ENCODE measurements at places on chromosomes 13 and 19.

DNA sequence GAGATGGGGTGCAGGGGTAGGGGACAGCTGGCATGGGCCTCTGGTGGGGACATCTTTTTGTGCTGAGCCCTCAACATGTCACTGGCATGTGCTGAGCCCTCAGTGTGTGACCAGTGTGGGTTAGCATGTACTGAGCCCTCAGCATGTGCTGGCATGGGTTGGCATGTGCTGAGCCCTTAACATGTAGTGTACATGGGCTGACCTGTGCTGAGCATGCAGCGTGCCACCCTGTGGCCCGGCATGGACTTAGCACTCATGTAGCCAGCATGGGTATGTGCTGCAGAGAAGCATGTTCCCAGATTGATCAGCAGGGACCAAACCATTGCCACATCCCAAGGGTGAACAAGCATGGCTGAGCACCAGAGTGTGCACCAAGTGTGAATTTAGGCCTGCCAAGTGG lies 11.5 kb downstream of the HIPK4 start:
- DNase-seq = no peak

DNA sequence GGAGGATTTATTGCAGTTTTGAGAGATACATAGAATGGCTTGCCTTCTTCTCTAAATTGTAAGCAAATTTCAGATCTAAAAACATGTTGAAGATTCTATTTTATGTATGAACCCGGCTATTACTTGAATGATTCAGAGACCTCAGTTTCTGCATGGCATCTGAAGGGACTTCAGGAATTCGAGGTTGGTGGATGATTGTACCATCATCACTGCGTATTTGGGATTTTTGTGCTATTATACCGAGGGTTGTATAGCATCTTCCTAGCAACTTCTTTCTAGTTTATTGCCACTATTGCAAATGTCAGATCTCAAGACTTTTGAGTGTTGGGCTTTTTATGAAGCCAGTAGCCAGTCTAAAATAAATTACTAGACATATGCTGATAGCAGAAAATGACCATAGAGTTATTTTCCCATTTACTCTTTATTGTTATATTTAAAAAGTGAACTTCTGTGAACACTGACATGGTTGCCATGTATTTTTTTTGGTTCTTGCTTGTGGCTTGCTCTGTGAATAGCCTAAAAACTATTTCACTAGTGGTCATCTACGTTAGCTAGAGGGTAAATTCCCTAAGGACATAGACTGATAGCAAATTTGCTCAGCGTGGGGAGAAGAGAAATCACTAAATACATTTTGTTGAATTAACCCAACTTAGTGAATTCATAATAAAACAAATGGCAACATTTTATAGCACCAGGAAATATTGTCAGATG lies 70.6 kb upstream of the KLF12 start:
- no peak for DNase-seq

- no peak for DNase-seq
Observed at GRCh38 chr13:109111141-109111540, 481.7 kb downstream of the MYO16 start.

- DNase-seq = no peak
Observed at GRCh38 chr19:55406826-55407549, 600 bp downstream of the UBE2S start.

- no peak for DNase-seq
Observed at GRCh38 chr13:25860862-25861261, 191.0 kb downstream of the SHISA2 start.

Data from stimulated activated CD4-positive, alpha-beta T cell treated with anti-CD3 and anti-CD28 coated beads, TNF-alpha, amount 100 ng/mL, for 48 hours (primary cell).